ENCODE measurements at places on chromosomes 1 and 21.

GRCh38 chr1:233114159-233114558, 163.7 kb downstream of the NTPCR start:
- DNase-seq, result peak; percentile 46

DNA sequence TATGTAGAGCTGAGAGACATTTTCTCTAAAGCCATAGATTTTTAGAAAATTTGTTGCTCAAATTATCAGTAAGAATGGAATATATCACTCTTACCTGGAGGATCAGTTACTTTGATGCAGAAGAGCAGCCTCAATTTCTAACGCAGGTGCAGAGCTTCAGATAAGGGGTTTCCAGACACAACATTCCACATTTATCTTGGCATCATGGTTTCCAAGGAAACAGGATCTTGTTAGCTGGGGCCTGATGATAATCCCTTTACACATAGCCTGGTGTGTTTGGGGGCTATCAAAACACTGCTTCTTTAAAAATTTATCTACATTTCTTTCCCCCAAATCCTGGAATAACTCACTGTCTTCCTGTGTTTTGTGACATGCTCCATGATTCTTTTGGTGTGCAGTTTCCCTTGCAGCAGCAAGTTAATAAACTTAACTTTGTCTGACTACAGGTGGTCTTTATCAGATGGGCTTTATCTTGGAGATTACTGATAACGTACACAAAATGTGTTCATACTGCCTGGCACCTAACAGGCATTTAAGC, 2.7 kb upstream of the STX12 start:
- DNase-seq, result no peak

DNA sequence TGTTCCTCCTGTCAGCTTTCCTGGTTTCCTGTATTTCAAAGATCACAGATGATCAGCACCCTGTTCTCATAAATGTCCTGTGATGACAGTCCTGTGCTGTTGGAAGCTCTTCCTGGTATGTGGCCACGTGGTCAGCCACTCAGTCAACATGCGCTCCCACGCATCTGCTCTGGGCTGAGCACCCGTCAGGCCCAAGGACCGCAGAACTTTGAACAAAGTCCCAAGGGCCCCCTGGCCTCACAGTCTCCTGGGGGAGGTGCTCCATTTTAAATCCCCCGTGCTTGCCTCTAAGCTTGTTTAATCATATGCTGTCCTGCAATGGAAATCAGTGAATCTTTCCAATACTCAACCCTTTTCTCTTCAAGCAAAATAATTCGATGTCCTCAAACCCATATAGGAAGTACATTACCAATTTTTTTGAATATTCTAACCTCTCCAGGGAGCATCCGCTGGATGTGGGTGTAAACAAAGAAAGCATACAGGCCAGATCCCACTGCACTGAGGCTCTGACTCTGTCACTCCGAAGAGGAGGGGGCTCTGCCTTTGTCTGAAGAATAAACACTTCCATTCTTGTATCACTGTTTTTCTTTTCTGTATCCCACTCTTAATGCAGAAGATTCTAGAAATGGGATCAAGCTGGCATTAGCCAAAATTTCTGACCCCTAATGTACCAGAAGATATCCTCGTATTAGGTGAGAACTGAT, 250.3 kb downstream of the SDCCAG8 start:
- no peak for DNase-seq

- no peak for DNase-seq
Observed at GRCh38 chr1:12478612-12478985, 139.4 kb downstream of the DHRS3 start.

- DNase-seq, result peak; percentile 94
Observed at GRCh38 chr1:159996653-159997052, 35.1 kb downstream of the PIGM start.

DNA sequence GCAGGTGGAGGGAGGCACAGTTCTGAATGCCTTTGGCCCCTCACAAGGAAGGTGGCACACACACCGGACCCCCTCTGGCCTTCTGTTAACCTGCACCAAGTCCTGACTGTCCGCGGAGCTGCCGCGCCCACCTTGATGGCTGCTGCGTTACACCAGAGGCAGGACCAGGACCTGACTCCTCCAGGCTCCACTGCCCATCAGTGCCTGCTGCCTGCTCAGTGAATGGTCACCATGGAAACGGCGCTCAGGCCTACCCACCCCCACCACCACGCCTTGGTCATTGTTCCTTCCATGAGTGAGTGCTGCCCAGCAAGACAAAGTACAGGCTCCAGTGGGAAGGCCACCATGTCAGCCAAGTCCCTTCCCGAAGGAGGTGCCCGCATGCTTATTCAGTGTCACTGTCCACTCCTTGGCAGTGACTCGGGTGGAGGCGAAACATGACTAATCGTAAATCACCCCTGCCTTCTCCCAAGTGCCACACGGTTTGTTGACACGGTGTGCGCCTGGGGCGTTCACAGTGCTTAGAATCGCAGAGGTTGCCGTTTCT, 57.3 kb downstream of the SLC37A1 start:
- DNase-seq, result no peak

- no peak for DNase-seq
Observed at GRCh38 chr1:86633921-86634320, 70.5 kb upstream of the SH3GLB1 start.
